ENCODE measurements at places on chromosomes 4 and X.
A peak's percentile ranks its signal among the peaks of the same experiment; 100 is the strongest.

DNA sequence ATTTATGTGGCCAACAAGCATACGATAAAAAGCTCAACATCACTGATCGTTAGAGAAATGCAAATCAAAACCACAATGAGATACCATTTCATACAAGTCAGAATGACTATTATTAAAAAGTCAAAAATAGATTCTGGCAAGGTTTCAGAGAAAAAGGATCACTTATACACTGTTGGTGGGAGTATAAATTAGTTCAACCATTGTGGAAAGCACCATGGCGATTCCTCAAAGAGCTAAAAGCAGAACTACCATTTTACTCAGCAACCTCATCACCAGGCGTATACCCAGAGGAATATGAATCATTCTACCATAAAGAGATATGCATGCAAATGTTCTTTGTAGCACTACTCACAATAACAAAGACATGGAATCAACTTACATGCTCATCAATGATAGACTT lies 478.7 kb upstream of the GALNTL6 start:
- DNase-seq, result no peak

- no peak for DNase-seq
These were observed 2.8 kb downstream of the HELT start for GRCh38 chr4:185020863-185021761.

GRCh38 chrX:15160558-15161095 lies 109.3 kb downstream of the ASB9 start:
- peak; percentile 44 for DNase-seq

DNA sequence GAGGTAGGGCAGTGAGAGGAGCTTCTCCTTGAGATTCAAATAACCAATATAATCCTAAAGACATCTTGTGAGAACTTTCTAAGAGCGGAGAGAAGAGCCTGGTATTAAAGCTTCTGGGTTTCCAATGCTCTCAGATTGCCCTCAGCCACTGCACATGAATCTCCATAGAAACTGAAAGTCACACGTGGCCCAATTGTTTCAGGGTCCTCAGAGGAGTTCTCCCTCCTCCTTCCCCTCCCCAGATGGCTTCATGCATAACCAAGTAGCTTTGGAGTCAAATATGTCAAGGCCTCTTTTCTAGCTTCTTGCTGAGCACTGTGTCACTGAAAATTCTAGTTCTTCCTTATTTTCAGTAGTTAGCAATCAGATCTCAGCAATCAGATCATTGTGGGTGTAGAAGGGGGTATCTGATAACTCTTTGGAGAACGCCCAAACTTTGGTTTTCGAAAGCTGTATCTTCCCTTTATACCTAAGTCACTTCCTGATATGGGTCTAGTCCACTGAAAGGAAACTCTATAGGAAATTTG lies 2.2 kb downstream of the BTK start:
- no peak for DNase-seq

DNA sequence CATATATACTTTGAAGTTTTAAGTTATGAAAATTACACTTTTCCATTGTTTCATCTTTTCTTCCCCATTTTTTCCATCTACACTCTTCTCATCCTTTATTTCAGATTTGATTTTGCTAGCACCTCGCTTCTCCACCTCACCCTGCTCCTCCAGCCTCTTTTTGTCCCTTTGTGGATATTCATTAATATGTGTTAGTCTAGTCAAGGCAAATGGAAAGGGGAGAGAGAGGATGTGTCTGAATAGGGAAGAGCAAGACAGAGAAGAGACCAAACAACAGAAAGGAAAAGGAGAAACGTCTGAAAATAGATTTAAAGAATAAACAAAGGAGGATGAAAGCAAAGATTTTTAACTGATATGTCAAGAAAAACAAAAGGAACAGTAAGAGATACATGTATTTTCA lies 24.1 kb downstream of the GPM6A start:
- DNase-seq, result no peak

- no peak for DNase-seq
These were observed at the start of gene CXCL8 for GRCh38 chr4:73740353-73740778. CXCL8 (plus strand) TSS chr4:73740569; CDS start chr4:73740659, 90 bp downstream.

GRCh38 chrX:6291444-6291843 lies 62.8 kb upstream of the NLGN4X start:
- DNase-seq, result no peak

- no peak for DNase-seq
These were observed 67.9 kb downstream of the TMLHE start for GRCh38 chrX:155544881-155545280.

- no peak for DNase-seq
These were observed 59.3 kb downstream of the AMMECR1 start for GRCh38 chrX:110258552-110258951.

DNA sequence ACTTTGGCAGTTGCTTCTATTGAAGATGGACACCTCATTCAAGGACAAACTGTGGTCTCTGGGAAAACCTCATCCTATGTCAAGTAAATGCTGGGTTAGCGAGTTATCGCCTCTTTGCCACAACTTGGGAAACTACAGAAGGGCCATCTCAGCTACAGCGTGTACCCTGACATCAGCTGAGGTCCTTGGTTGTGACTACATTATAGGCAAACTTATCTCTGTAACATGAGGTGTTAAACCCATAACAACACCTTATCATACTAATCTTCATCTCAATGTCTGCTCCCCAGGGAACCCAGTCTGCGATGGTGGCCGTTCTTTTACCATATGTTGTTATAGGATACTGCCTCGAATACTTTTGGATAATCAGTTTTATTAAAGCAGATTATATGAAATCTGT lies 1862.7 kb downstream of the STIM2 start:
- DNase-seq, result no peak

- no peak for DNase-seq
These were observed 61.2 kb downstream of the FHDC1 start for GRCh38 chr4:152997288-152997687.

GRCh38 chr4:98778206-98778605 lies 119.8 kb upstream of the TSPAN5 start:
- no peak for DNase-seq

DNA sequence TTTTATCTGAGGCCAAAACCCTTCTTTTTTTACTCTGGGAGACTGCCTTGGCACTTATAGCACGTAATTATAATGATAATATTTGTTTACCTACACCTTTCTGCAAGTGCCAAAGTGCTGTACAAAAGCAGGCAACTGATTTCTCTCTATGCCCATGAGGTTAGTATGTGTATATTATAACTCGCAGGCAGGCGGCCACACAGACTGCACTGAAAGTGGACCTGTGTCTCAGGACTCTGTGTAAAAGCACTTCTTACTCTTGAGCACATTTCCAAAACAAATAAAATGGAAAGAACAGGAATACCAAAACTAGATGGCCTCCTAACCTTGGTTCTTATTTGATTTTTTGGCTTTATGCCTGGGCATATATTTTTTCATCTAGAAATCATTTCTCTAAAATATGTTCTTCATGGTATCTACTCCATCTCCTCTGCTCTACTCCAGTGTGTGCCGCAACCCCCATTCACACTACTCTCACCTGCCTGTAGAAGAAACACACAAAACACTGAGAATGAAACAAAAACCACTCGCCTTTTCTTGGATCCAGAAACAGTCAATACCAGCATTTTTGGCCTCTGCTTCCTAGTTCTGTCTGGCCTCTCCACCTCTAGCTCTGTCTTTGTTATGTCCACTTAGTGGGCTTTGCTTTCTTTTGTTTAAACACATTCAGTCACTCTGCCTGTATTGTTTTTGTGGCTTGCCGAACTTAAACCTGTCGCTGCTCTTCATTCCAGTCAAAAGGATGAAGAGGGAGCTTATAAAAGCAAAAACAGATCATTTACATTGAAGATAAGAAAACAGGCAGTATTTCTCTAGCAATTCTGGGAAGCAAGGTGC lies 934.5 kb upstream of the TENM3 start:
- no peak for DNase-seq

DNA sequence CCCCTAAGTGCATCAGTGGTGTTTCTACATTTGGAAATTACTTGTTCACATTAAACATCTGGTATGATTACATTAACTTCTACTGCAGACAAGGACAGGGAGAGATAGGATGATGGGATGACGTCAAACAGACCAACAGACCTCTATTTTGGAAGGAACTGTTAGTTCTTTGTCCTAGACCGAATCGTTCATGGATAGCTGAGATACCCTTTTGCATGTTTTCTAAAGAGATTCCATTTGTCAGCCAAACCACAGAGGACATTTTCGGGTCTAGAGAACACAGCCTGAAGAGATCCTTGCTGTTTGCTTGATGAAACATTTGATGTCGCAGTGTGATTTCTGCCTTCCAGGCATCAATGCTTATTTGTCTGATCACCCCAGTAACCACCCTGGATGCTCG lies 27.7 kb downstream of the CHST7 start:
- no peak for DNase-seq

DNA sequence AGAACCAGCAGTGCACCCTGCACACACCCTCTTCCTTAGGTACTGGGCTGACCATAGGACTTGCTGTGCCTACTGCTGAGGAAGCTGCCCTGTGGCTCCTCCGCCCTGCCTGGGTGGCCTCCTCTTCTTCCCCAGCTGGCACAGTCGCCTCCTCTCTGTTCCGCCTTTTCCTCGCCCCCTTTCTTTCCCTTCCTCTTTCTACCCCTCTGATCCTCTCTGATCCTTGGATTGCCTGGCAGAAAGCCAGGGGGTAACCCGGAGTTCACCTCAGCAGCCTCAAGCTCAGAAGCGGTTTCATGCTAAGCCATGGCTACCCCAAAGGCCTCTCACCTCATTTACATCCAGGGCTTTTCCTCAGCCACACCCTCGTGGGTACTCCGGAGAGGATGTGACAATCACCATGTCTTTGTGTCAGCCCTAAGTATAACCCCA lies 136.2 kb downstream of the SMIM20 start:
- no peak for DNase-seq

DNA sequence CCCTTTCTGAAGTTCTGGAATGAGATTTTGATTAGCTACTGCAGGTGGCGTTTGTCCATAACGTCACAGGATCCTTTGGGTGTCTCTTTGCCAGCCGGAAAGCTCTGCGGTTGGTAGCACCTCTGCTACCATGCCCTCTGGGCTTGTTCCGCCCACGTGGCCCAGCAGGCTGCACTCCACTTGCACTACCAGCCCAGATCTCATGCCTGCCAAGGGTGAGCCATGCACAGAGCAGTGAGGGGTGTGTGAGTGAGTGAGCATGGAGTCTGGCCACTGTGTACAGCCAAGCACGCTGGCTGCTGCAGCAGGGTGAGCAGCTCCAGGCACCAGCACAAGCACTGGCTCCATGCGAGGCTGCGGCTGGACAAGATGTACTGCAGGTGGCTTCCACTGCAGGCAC lies 6.6 kb upstream of the HNRNPD start:
- no peak for DNase-seq

DNA sequence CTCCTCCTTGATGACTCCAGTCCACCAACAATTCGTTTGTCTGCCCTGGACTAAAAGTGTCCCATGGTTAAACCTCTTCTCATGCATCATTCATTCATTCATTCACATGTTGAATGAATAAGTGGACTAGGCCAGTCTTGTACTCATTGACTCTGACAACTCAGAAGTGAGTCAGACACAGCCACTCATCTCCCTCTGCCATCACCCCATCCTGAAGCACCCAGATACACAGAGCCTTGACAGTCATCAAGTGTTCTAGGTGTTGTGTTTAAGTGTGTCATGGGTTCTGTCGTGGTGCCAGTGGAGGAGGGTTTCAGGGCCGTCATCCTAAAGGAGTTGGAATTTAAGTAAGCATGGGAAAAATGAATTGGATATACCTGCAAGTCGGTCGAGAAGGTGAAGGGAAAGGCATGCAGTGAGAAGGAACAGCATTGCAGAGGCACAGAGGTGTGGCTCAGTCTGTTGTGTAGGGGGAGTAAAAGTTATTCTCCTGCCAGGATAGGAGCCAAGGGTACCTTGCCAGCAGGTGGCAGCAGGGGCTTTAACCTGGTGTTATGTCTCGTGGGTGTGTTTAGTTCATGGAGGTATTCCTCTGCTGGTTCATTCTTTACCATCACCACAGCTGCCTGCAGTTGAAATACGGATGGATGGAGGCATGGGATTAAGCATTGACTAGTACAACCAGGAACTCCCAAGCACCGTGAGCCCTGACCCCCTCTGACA lies 18.3 kb downstream of the MAGED2 start:
- no peak for DNase-seq

GRCh38 chr4:107034091-107034995 lies 1.8 kb downstream of the DKK2 start:
- DNase-seq, result no peak

GRCh38 chr4:8163436-8164193 lies 5.0 kb upstream of the ABLIM2 start:
- DNase-seq, result peak; percentile 26

DNA sequence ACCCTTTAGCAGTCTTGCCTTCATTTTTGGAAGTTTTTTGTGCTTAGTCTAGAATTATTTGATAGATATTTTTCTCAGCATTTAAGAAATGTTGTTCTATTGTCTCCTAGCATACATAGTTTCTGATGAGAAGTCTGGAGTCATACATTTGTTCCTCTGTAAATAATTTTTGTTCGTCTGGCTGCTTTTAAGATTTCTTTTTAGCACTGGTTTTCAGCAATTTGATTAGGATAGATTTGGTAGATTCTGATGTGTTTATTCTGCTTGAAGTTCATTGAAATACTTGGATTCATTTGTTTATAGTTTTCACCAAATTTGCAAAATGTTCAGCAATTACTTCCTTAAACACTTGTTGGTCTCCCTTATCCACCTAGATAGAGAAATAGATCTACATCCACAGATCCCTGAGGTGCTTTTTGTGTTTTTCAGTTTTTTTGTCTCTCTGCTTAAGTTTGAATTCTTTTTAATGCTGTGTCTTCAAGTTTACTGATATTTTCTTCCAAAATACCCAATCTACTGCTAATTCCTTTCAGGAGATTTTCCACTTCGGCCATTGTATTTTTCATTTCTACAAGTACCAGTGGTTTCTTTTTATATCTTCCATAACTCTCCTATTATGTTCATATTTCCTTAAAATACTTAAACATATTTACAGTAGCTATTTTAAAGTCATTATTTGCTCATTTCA lies 64.9 kb downstream of the ABLIM2 start:
- no peak for DNase-seq

GRCh38 chr4:151530783-151531182 lies 121.8 kb downstream of the FHIP1A start:
- no peak for DNase-seq

DNA sequence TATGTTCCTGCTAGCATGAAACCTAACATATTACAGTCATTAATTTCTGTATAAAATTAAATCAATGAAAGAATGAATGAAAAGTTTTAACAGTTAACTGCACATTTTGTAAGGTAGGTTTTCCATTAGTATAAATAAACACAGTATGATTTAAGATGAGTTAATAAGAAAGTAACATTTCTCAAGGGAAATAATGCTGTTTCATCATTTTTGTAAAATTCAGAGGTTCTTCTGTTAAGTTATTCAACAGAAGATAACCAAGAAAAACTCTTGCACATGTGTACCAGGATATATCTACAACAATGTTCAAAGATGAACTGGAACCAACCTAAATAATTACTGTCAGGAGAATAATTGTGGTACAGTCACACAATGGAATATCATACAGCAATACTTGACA lies 88.6 kb downstream of the NEK1 start:
- no peak for DNase-seq

All from NCI-H2171 treated with DMSO at 0.1 percent for 48 hours (cell line).